Naive thymus-derived CD8-positive, alpha-beta T cell (primary cell): ENCODE measurements at places on chromosomes 12 and 14. TPM values are rescaled to one million over a fixed set of nuclear protein-coding genes. Genes with fewer than 3 reads are reported as not detected.

- no peak for DNase-seq
Observed at GRCh38 chr14:76430017-76430416, 54.1 kb downstream of the ESRRB start.

- DNase-seq: no peak
Observed at GRCh38 chr14:94701861-94702370, 68.0 kb downstream of the GSC start.

PHC1 gene
- total RNA-seq: 36.3 TPM

OTUB2 gene
- 0.22 TPM for total RNA-seq

DNA sequence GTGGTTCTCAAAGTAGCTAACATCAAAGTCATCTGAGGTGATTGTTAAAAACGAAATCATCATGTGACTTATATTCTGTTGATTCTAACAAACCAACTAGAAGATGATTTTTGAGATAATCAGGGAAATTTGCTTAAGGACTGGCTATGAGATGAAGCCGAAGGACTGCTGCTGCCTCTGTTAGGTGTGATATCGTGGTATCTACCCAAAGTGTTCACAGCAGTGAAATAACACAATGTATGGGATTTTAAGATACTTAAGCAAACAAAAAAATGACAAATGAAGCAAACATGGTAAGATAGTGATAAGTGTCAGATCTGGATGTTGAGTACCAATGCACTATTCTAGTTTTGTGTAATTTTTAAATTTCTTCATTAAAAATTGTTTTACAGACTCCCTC is 59.1 kb downstream of the GXYLT1 start:
- no peak for DNase-seq

OR2AP1 gene
- not detected for total RNA-seq

- DNase-seq: no peak
Observed at GRCh38 chr12:65903691-65904383, 79.6 kb downstream of the HMGA2 start.

- DNase-seq: no peak
Observed at GRCh38 chr12:1130571-1130970, 139.5 kb downstream of the ERC1 start.

DNA sequence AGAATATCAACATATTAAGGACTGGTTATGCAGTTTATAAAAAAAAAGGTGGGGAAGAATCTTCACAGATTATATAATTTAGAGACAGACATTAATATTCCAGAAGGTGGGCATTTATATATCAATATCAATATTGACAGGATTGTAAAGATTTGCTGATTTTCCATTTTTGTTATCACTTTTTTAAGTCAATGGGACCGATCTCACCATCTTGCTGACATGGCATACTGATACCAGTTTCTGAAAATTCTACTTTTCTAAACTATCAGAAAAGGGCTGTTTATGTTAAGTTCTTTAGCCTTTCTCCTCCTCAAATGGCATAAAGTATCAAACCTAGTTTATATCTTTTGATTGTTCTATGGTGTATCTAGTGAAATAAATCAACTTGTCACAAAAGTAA is 344.1 kb upstream of the SOX5 start:
- no peak for DNase-seq

DNA sequence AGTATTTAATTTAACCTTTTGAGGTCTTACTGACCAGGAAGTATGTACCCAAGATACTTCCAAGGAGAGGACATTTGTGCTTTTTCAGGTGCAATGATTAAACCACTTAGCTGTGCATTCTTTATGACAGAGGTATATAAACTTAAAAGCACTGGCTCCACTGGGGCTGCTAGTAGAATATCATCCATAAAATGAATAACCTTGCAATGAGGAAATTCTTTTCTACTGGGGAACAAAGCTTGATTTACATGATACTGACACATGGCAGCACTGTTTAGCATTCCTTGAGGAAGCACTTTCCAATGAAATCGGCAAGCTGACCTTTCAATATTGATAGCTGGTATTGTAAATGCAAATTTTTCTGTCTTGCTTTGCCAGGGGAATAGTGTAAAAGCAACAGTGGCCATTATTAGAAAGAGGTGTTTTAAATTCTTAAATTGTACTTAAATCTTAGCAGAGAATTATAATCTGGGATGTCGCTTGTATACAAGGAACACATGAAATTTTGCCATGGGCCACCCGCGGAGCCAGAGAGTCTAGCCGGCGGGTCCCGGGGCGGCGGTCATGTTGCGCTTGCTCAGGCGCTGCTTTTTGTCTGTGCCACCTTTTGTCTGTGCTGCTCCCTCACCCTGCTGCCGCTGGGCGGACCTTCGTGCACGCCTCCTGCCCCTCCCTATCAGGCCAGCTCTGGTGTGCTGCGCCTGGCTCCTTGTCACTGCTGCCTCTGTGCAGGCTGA is 20.9 kb upstream of the BLTP3B start:
- peak; percentile 58 for DNase-seq

DNA sequence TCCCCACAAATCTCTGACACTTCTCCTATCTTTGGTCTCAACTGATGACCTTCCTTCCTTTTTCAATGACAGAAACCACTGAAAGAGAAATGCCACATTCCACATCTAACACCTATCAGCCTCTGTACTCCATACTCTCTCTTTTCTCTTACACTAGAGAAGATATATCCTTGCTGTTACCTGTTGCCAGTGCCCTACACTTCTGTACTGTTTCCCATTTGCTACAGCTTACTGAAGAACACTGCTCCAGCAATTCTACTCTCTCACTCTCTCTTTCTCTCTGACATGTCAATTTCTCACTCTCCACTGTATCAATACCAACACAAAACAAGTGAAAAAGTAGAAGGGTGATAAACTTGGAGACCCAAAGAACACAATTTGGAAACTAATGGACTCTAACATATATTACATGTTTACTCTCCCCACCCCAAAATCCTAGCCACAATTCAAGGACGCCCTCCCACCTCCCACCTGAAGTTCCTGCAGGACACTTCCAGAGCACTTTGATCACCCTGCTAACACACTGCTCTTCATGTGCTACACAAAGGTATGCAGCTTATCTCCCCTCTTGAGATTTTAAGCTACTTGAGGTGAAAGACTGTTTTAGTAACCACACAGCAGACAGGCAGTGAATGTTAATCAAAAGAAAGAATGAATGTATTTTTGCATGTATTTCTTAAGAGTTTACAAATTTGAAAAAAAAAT is 95.0 kb downstream of the MED13L start:
- DNase-seq: no peak

SYNDIG1L gene
- total RNA-seq: 0.13 TPM

- DNase-seq: no peak
Observed at GRCh38 chr12:122753319-122753650, 661 bp downstream of the DENR start.

DNA sequence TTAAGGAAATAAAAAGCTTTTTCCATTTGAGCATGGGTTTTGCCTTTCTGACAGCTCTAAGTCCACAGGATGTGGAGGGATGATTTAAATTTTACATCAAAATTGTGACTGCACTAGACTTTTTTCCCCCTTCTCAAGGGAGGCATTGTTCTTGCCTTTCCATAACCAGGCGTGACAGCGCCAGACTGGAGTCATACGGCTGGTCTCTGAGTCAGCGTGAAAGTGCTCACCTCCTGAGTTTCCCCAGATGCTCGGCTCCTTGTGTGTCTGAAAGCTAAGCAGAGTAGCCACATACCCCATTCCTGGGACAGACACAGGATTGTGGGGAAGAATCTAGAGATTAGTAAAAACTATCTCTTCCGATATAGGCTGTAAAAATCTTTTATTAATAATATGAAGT is 43.1 kb downstream of the SOX5 start:
- no peak for DNase-seq

BATF gene
- total RNA-seq: 5.7 TPM

- peak; percentile 32 for DNase-seq
Observed at GRCh38 chr12:106760184-106760531, 14.3 kb upstream of the RIC8B start.

DNA sequence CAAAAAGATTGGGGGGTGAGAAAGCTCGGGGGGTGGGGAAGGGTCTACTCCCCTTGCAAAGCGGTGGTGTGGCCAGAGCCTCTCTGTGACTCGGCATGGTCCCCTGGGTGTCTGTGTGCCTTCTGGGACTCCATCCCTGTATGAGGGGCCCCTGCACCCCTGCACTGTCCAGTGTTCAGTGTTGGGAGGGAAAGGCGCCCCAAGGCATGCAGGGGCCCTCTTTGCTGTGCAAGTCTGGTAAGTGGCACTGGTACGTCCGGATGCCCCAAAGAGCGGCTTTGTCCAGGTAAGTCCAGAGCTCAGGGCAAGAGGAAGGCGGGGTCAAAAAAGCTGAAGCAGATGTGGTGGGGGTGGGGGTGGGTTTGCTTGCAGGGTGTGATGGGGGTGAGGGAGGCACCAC is 23.7 kb downstream of the RTL1 start:
- DNase-seq: no peak

TAS2R30 gene
- 5.0 TPM for total RNA-seq

DNA sequence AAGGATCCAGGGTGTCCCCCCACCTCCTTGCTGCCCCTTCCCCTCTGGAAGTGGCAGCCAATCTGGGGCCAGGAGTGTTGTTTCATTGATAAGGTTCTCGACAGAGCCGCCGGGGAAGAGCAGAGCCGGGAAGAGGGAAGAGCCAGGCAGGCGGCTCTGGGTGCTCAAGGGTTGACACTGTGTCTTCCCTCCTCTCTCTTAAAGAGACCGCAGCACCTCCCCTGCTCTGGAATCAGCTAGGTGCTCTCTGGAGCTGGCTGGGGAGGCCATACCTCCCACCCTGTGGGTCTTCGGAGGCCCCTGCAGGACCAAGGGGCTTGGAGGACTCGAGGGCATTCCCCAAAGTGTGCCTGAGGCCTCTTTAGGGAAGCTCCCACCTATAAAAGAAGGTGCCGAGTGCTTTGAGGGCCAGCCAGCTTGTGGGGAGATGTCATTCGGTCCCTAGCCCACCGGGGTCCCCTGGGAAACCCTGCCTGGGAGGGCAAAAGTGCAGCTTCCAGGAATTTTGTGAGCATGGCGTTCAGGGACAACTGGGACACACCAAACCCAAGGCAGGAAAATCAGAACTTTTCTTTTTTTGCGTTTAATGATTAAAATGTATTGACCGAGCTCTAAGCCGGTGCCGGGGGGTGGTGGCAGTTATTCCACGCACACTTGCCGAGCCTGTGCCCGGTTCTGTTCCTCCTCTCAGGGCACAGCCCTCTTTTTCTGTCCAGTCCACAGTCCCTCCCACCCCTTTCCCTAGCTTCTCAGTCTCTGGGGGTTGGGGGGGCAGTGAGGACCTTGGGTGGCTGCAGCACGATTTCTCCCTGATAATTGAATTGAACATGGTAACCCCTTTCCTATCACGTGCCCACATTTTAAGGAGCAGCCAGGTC is 3.0 kb downstream of the SETD1B start:
- DNase-seq: no peak

- DNase-seq: no peak
Observed at GRCh38 chr12:40157336-40157735, 51.5 kb upstream of the SLC2A13 start.

DNA sequence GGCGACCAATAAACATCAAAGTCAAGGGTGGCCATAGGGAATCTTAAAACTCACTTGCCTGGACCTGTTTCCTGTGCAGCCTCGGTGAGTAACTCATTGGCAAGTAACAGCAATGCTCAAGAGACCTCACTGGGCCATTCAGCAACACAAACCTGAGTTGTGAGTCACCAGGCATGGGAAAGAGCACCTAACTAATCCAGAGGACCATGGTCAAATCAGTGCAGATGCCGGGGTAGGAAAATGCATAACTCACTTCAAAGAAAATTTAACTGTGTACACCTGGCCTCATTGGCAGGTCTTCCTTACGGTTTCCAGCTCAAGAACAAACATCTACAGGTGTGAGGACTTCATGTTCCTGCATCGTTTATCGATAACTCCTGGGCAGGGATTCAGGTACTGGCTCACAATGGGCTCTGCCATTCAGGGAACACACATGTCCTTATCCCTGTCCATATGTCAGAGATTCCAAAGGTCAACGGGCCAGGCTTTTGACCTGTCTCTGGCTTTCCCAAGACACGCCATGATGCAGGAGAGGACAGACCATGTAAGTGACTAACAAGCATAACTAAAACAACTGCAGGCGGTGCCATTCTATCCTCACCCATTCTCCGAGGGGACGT is 211.8 kb downstream of the ANO2 start:
- no peak for DNase-seq

MYF6 gene
- total RNA-seq: not detected

TRIM9 gene
- 2.2 TPM for total RNA-seq

MLF2 gene
- 87.6 TPM for total RNA-seq

NXPH4 gene
- 0.55 TPM for total RNA-seq
